CD4-positive, alpha-beta T cell treated with Interleukin-1 beta for 1 hour (primary cell): ENCODE measurements at places on chromosomes 7 and 10.

- DNase-seq: no peak
Measured at GRCh38 chr7:142964502-142965246, 2.5 kb upstream of the KEL start.

DNA sequence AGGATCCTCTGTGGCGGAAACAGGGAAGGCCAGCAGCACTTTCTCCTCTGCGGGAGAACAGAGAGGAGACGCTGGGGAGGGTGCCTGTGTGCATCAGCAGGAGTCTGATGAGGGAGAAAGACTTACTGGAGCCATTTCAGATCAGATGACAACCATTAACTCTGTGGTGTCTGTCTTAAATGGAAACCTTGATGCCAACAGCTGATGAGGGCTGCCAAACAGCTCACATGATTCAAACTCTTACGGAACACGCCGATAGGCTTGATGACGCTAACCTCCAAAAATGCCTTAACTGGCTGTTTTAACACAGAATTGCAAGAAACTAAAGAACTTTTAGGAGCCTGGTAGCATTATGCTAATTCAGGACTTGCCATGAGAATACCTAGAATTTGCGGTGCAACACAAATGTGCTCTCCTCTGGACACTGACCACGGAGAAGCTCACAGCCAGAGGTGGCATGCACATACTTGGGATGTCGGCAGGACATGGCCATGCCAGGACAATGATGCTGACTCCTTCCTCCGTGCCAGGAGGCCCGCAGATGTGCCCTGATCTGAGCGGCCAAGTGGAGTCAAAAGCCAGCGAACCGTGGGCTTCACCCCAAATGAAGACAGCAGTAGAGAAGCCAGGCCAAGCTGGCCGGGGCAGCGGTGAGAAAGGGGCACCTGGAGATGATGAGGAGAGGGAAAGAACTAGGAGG lies 154.9 kb downstream of the ZMYND11 start:
- no peak for DNase-seq

- no peak for DNase-seq
Measured at GRCh38 chr10:101158459-101159058, 27.5 kb downstream of the TLX1 start.

GRCh38 chr10:7406712-7407333 lies 4.0 kb downstream of the SFMBT2 start:
- DNase-seq: no peak

DNA sequence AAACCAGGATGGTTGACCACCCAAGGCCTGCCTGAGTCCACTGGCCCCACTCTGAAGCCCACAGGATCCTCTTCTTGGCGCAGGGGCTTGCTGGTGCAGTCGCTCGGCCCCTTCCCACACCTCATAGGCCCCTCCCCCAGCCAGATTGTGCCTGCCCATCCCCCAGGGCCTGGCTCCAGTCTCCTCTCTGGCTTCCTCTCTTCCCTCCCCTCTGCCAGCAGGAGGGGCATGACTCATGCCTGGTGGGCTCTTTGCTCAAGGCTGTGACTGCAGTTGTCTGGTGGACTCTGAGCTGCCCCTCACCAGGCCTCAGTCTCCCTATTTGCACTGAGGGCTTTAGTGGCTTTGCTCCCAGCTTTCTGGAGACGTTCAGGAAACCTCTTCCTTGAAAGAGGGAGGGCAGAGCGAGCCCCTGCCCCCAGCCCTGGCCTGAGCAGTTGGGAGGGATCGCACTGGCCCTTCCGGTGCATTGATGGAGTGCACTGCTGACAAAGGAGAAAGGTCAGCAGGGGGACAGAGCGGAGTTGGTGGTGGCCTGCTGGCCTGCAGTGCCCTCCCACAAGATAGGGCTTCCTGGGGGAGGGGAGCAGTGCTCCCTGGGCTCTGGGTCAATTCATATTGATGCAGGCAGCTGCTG lies 60.7 kb downstream of the ZMIZ1 start:
- no peak for DNase-seq

DNA sequence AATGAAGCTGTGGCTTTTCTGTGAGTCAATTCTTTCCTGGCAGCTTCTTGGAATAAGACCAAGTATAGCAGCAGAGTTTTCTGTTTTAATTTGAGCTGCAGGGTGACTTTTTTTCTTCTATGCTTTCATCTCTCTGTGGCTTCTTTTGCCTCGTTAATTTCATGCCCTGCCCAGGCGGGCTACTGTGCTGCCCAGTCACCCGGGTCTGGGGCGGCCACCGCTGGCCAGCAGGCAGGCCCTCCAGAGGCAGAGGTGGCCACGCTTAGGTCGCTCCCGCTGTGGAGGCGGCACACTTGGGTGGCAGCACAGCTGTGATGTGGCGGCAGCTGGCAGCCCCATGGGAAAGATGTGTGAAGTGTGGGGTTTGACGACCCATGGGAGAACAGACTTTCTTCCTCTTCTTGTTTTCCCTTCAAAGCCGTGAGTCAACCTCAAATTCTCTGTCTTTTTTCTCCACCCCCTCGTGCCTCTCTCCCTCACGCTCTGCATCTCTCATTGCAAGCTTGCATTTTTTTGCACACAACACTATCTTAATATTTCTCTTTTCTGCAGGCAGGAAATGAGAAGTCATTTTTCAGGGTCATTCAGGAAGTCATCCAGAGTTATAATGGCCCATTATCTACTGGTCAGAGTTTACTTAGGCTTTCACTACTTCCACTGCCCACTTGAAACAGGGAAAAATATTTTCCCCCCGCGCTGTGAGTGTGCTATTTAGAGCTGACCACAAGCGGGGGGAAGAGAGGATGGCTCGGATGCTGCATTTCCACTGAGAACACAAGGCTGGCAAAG lies 67.8 kb downstream of the EGFR start:
- no peak for DNase-seq

GRCh38 chr7:85475476-85475875 lies 288.6 kb upstream of the SEMA3D start:
- no peak for DNase-seq

GRCh38 chr7:28749638-28750037 lies 208.5 kb downstream of the TRIL start:
- DNase-seq: no peak

- no peak for DNase-seq
Measured at GRCh38 chr10:104897696-104898095, 256.6 kb downstream of the SORCS3 start.
